Lower leg skin (tissue), 4 donors: ENCODE measurements at places on chromosomes 3 and 15. TPM values are rescaled to one million over a fixed set of nuclear protein-coding genes. Genes with fewer than 3 reads are reported as not detected.

DNA sequence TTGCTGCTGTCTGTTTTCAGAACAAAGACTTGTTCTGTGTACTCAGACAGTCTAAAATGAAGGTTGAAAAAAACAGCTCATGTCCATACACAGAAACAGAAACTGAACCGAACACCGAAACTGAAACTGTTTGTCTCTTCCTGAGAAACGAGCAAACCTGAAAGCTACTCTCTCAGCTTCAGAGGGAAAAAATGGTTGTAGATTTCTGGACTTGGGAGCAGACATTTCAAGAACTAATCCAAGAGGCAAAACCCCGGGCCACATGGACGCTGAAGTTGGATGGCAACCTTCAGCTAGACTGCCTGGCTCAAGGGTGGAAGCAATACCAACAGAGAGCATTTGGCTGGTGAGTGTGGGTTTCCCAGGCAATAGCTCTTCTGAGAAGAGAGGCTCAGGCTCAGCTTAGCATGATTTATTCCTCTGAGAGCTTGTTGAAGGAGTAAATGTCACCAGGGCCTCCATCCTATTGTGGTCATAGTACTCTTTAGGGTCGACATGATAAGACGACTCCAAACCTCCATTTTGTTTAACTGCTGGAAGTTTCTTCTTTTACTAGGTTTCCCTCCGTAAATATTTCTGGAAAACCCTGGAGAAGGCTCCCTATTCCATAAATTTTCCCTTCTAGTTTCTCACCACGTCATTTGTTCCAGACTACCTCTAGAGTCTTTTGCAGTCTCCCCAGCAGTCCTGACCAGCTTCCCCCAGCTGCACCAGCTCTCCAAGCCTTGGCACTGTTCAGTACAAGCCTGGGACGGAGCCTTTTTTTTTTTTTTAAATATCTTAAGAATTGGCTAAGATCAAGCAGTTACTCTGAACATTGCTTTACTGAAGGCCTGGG, at the start of gene RTP4:
Gene RTP4 (plus strand): TSS at position 135 of the 838 bp plus-strand sequence. CDS start 57 bp downstream, at position 192.
- DNase-seq: no peak

GATA2 gene
- total RNA-seq: 2.3 TPM

SUSD5 gene
- 1.1 TPM for total RNA-seq

- no peak for DNase-seq
Observed at GRCh38 chr3:158532099-158532734, 38.8 kb upstream of the MLF1 start.

DNA sequence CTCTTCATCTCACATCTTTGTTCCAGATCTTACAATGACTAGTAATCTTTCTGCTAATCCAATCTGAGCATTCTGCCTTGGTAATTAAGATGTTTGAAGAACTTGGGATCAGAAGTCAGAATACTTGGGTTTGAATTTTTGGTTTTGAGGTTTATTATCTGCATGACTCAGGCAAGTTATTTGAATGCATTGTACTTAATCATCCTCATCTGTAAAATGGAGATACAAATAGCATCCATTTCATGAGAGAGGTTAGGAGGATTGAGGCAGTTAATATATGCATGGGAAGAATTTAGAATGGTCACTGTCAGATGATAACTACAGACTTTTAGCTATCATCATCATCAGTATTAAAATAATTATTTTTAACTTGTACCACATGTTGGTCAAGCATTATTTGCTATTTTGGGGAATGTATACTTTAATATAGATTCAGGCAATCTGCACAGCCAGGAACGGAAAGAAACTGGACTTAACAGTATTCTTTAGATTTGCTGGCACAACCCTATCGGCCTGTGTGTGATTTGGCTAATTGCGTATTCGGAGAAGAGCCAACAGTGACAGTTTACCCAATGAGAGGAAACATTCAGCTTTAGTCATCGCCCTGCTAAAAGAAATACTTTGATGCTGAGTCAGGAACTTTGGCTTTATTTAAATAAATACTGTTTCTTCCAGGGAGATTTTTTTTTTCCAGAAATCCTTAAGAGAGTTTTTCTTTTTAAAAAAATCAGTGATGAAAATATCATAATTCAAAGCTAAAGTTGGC, 600.0 kb downstream of the ROBO1 start:
- DNase-seq: no peak

DNA sequence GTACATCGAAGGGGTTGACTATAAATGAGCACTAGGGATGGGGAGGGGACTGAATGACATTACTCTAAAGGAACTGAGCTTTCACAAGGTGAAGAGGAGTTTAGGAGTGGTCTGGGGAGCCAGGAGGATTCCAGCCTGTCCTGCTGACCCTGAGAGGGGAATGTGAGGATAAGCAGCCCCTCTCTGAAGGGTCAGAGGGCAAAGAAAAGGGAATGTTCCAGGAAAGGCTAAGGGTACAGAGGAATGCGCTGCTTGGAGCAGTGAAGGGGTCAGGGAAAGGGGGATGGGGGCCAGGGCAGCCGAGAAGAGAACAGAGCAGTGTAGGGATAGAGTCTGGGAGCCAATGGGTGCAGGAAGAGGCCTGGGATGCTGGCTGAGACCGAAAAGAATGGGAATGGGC, 28.0 kb upstream of the TPM1 start:
- DNase-seq: no peak

DNA sequence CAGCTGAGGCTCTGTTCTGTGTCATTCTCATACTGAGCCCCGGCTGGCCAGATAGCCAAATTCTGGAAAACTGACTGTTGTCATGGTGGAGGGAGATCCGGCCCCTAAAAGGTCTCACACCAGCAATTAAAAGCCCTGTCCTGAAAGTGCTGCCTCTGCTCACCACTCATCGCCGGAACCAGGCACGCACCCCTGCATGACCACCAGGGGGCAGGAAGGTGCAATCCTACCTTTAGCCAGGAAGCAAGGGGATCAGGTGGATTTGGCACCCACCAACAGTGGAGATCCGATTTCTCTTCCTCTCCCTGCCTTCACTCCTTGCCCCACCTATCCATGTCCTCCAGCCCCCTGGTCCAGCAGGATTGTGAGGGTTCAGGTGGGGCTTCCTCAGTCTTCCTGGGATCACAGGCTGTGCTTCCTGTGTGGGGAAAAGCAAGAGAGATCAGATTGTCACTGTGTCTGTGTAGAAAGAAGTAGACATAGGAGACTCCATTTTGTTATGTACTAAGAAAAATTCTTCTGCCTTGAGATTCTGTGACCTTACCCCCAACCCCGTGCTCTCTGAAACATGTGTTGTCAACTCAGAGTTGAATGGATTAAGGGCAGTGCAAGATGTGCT, 16.1 kb upstream of the CACNA2D2 start:
- peak; percentile 32 for DNase-seq

- no peak for DNase-seq
Observed at GRCh38 chr15:20106026-20106425, 435.6 kb downstream of the GOLGA6L6 start.

- peak; percentile 48 for DNase-seq
Observed at GRCh38 chr15:68054628-68055223, 611 bp downstream of the PIAS1 start.

DNA sequence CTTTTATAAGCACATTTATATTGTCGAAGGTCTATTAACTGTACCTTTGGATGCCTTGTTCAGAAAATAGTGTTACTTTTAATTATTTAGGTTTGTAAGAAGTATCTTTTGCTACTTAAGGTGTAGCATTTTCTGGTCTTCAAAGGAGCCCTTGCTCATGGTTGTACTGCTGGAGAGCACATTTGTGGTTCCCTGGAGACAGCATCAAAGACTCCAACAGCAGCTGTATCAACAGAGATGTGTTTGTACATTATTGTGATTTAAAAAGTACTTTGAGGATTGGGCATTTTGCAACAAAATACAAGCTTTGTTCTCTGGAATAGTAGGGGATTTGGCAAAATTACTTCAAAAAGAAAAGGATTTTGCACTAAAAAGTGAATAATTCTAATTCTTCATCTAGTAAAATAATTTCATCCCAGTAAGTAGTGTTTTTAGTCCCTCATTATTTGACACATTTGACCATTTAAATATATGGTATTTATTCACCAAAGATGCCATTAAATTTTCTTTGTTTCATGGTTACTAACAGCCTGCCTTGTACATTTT, 16.5 kb downstream of the TBC1D23 start:
- no peak for DNase-seq

RGMA gene
- 18.3 TPM for total RNA-seq
